CD4-positive, alpha-beta T cell treated with Interleukin-6 at 100 ng/mL for 8 hours (primary cell): ENCODE measurements at places on chromosomes 7 and 10.

- no peak for DNase-seq
These were observed 440 bp upstream of the TCAF1 start for GRCh38 chr7:143902332-143902899.

DNA sequence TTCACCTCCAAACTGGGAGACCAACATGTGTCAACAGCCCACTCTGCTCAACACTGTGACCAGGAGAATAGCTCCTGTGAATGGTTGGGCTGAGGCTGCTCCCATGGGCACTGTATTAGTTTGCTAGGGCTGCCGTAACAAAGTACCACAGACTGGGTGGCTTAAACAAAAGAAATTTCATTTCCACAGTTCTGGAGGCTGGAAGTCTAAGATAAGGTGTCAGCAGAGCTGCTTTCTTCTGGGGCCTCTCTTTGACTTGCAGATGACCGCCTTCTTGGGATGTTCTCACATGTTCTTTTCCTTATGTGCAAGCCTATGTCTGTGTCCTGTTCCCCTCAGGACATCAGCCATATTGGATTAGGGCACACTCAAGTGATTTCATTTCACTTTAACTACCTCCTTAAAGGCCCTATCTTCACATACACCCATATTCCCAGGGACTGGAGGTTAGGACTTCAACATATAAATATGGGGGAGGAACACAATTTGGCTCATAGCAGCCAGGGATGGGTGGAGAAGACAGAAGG lies 90.3 kb downstream of the CPED1 start:
- no peak for DNase-seq

DNA sequence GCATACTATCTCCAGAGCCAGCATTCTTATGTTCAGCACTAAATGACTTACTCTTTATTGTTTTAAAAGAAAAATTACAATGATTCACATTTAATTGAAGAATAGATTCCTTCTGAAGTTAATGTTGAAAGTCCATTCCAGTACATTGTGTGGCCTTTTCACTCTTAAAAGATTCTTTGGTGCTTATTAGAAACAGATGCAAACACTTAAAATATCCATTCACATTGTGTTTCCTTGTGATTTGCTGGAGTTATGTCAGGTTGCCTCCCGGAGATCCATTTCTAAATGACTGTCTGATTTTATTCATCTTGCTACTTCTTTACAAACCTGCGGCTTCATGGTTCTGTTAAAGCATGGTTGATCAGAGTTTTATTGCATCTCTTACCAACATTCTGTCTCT lies 152.8 kb downstream of the FOXP2 start:
- DNase-seq, result no peak

GRCh38 chr10:17872191-17873091 lies 63.3 kb downstream of the MRC1 start:
- no peak for DNase-seq

DNA sequence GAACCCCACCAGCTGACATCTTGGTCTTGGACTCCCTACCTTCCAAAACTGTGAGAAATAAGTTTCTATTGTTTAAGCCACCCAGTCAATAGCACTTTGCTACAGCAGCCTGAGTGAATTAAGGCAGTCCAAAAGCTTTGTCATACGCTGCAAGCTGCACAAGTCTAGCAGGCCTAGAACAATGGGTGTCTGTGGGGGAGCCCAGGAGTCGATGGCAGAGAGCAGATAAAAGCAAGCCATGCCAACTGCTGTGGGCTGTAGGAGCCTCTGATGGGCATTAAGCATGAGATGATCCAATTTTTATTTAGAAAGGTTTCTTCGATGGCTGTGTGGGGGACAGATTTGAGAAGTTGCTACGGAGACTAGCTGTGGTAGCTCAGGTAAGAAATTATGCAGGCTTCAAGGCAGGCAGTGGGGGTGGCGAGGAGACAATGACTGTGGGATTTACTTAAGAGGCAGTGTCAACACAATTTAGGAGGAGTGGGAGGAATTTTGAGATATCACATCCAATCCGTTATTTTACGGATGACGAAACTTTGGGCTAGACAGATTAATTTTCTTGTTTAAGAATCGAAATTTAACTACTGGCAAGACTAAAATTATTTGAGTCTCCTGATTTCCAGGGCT lies 110.4 kb downstream of the NRCAM start:
- DNase-seq, result no peak

DNA sequence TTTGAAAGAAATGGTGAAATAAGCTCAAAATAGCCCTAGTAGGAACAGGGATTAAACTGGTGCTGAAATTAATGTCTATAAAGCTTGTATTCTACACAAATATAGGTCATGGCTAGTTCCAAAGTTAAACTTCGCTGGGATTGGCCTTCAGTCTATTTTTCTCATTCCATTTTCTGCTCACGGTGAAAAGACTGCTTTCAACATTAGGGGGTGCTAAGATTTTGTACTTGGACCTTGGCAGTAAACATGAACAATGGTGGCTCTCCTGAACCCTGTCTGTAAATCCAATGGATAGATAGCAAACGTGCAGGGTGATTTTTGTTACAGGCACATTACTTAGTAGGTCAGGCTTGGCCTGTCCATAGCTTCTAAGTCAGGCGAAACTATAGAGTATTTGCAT lies 36.0 kb upstream of the RSU1 start:
- peak; percentile 3 for DNase-seq

GRCh38 chr10:133459454-133460207 lies 5.9 kb downstream of the SCART1 start:
- DNase-seq, result no peak

DNA sequence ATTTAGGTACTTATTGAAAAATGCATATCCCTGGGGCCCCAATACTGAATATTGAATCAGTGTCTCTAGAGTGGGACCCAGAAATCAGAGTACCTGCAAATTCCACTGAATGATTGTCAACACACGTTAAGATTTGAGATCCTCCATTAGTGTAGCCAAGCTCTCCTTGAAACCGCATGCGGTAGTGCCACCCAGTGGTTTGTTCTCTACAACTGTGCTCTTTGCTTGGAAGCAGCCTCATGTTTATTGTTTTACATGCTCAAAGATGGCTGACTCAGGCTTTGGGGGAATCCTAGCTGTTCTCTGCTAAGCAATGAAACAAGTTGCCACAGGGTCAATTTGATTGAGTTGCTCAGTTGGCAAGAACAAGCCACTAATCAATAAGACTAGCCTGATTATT lies 340.2 kb upstream of the CELF2 start:
- DNase-seq, result no peak

DNA sequence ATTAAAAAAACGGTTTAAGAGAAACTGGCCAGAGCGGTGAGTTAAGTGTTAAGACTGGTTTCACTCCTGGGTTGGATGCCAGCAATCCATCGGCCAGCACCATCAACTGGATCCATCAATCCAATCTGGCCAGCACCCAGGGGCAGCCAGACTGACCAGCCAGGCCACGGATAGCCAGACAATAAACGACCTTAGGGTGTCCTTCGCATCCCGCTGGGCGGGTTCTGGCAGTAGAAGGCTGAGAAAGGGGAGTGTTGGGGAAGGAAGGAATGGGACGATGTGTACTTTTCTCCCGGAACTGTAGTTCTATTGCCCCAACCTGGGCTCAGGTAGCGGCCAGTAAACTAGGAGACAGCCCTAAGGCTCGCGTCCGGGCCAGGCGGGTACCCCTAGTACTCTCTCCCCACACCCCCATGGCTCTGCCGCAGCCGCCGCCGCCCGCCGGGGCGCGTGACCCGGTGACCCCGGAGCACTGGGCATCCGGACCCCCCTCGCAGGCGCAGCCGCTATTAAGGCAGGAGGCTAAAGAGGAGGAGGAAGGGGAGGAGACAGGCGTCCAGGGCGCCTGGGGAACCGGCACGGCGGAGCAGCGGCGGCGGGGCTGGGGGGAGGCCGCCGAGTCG lies at the start of gene CASD1:
CASD1 (plus strand) TSS at position 546 of the 623 bp plus-strand sequence. CDS start 276 bp downstream, outside the sequence.
- DNase-seq, result peak; percentile 61

- no peak for DNase-seq
These were observed 415.3 kb downstream of the DNAJB6 start for GRCh38 chr7:157751951-157752673.

- no peak for DNase-seq
These were observed 80.4 kb downstream of the EGFR start for GRCh38 chr7:55099066-55099820.

GRCh38 chr10:109474261-109474660 lies 449.1 kb downstream of the XPNPEP1 start:
- no peak for DNase-seq

DNA sequence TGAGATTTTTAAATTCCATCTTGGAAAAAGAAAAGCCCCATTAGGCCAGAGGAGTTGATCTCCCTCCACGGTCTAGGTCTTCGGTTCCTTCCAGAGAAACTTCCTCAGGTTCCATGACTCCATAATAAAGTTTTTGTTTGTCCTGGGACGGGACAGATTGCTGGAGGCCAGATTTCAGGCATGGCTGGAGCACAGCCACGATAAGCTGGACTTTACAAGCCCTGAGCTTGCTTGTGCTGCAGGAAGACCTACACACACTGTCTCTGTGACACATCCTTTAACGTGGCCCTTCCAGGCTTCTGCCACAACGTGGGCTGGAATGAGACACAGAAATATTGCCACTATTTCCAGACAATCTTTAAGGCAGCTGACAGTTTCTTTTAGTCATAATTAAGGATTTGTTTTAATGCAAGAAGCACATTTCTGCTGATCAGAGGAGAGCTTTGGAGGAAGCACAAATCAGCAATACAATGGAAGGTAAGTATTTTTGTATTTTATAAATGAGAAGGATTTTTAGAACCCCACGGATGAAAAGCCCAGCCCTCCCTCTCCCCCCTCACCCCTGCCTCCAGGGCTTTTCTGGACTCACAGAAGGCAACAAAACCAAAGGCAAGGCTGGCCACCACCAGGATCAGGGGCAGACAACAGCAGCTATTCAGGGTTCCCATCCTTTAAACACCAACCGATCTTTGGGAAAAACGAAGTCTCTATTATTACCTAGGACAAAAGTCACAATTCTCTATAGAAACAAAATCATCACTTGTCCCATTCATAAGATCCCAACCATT lies 6.5 kb downstream of the CTBP2 start:
- DNase-seq, result no peak

DNA sequence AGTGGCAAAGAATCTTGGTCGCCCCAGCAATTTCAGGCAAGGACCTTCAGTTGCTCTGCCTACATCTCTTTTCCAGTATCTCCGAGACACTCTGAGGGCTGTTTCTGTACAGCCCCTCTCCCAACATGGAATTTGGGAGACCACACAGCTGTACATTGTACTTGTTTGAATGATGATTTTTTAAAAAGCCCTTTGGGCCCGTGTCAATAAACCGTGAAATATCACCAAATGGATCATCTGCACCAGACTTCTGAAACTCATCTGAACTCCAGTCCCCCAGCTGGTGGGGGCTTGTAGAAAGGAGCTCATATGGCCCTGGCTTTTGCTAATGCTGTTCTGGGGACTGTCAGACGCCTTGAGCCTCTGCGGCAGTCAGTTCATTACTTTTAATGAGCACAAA lies 374.9 kb downstream of the BBS9 start:
- no peak for DNase-seq

DNA sequence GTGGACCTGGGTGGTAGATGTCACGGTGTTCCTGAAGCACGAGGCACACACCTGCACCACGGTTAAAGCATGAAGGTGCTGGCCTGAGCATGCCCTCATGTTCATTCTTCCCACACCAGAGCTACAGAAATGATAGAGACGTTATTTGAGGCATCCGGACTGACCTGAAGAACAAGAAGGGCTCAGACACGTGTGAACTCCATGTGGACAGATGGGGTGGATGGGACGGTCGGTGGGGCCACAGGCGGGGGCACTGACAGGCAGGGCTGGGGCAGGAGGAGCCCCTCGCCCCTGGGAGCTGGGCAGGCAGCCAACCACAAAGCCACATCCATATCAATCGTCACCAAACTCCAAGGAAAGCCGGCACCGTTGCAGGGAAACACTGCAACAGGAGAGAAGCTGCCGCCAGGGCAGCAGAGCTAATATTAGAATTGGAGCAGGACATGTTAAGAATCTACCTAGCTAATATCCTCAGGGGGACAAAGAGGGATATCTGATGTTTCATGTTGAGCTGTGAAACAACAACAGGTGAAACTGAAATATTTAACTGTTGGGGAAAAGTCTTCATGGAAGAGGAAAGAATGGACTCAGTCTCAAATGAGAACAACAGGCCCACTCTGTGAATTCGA lies 37.8 kb upstream of the DIP2C start:
- no peak for DNase-seq

DNA sequence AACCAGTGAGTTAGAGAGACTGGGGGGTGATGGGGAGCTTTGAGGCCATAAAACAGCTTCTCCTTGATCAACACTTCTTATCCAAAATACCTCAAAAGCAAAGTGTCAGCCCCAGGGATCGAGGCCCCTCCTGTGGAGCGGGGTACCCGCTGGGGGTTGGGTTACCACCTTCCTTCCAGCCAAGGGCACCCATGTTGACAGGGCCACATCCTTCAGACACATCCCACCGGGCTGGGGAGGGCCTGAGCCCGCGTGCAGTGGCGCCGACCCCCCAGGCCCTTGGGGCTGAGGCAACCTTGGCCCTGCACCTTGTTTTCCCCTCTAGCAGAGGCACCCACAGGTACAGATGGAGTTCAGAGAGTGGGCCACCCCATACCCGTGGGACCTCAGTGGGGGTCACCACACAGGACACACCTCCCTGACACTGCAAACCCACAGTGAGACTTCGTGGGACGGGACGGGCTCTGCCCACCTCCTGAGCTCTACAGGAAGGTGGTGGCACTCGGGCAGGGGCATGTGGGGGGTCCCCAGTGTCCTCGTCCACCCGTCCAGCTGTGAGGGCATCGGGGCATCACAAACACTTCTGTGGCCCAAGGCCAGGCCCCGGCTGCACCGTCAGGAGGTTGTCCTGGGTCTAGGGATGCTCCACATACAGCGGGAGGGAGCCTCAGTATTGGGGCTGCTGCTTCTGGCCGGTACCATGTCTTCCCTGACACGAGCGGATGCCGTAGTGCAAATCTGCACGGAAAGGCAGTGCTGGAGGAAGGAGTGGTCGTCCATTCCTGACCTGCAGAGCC lies 10.7 kb downstream of the DPYSL4 start:
- no peak for DNase-seq

DNA sequence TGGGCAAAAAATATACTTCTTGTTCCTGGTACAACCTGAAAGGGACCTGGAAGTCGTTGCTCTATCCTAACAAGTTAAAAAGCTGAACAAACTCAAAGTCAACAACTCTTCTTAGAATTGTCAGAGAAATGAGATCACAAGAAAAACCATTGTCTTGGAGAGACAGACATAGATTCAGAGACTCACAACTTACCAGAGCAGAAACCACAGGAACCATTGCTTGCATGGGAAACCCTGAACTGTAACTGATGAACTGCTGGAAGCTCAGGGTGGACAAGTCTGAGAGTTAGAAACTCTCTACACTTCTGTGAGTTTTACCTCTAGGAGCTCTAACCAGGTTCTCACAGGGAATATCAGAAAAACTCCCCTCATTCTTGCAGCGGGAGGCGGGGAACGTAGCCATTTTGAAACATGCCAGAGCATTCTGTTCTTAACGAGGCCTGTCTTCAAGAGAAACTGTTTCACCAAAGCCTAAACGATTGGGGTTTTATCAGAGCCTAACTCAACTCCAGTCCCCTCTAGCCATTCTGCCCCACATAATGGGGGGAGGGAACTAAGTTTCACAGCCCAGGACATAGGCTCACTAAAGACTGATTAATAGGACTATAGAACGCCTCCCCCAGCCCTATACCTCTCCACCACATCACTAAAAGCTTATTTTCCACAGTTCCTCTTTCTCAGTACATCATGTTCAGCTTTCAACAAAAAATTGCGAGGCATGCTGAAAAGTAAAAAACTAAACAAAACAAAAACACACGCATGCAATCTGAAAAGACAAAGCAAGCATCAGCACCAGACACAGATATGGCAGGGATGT lies 12.0 kb upstream of the GSDME start:
- DNase-seq, result no peak
